NCI-H774 (cell line): ENCODE measurements at places on chromosomes 13 and 19.
A peak's percentile ranks its signal among the peaks of the same experiment; 100 is the strongest.

GRCh38 chr13:111122056-111122455 is 6.9 kb downstream of the ARHGEF7 start:
- DNase-seq = peak; percentile 73

GRCh38 chr13:94312511-94313216 is 166.8 kb downstream of the DCT start:
- no peak for DNase-seq

DNA sequence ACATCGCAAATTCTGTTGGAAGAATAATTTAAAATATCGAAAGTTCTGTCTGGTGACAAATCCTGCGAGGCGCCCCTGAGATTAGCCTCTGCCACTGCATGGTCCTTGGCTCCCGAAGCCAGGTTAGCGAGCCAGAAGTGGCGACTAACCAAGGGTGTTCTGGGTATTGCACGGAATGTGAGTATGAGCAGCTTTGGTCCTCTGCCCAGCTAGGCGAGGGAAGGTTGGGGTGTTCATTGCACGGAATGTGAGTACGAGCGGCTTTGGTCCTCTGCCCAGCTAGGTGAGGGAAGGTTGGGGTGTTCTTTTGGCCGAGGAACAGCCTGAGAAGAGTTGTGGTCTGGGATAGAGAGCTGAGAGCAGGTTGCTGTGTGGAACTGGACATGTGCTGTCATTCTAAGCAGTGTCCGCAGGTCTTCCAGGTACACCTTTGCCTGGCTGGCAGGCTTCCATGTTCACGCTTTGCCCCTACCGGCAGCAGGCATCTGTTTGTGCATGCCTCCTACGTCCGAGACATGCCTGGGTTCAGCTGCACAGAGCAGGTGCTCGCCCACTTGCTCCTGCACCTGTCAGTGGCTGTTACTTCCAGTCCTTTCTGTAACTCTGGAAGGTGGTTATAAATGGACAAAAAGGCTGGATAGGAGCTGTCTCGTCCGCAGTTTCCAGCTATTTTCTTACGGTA is 18.3 kb upstream of the TEX29 start:
- peak; percentile 70 for DNase-seq

DNA sequence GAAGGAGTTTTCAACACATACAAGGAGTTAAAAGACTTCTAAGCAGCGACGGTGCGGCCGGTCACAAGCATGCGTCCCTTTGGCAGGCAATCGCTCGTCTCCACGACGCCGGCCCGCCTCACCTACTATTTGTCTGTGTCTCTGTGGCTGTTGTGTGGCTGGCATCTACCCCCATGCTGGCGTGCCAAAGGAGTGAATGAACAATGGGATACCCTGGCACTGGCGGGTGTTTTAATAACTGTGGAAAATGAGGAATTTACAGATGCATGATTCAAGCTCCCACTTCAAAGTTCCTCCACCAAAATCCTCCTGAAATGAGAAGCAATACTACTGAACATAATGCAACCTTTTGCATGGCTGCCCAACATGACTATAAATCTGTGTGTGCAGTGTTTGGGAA is 176.6 kb downstream of the KLF5 start:
- no peak for DNase-seq

GRCh38 chr19:8224394-8225145 is 15.4 kb downstream of the CERS4 start:
- no peak for DNase-seq

GRCh38 chr13:77898097-77898496 is 20.5 kb downstream of the EDNRB start:
- no peak for DNase-seq

GRCh38 chr13:51682686-51683085 is 98.4 kb downstream of the WDFY2 start:
- DNase-seq = no peak

GRCh38 chr19:33274663-33275558 is 27.4 kb downstream of the CEBPA start:
- DNase-seq = no peak

DNA sequence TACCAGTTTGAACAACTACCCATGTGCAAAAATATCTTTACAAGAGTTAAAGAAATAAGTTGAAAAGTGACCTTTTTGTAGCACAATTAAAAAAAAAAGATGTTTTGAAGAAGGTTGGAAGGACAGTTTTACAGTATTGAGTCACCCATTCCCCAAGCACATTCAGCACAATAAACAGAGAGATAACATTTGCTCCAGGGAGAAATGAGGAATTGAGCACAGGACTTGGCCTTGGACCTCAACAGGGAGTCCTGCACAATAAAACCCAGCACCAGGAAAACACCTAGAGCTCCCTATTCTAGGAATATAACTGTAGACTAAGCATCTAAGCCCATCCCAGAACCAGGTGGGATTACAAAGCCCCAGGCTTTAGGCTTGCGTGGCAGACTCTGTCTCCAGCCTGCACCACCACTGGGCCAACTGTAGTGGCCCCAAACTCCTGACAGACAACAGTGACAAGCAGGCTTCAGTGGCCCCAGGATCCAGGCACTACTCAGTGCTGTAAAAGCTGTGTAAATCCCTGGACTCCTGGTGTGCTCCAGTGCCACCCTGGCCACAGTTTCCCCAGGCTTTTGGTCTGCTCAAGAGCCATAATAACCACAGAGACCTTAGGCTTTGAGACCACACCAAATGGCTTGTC is 857.2 kb downstream of the SLITRK1 start:
- no peak for DNase-seq

DNA sequence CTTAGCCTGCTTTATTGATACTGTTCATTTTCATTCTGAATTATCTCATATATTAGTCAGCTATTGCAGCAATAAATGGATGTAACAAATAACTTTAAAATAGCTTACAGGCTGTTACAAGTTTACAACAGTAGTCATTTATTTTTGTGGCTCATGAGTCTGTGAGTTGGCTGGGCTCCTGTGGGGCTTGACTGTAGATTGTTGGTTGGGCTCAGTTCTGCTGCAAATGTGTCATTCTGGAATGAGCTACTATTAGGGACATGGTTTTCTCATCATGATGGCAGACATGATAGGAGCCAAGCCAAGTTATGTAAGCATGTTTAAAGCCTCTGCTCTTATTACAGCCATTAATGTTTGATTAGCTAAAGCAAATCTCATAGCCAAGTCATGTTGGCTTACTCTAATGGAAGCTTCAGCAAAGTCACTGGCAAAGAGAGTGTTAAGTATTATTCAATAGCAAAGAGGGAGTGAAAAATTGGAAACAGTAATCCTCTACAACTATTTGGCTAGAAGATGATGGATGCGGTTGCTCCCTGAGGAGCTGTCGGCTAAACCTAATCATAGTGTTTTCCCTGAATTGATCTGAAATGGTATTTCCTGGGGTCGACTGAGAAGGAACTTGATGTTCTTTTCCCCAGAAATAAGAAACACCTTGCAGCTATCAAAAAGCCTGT is 391.3 kb downstream of the TDRD3 start:
- DNase-seq = no peak

GRCh38 chr19:55247621-55248099 is 11.2 kb downstream of the PPP6R1 start:
- DNase-seq = no peak

- no peak for DNase-seq
Observed at GRCh38 chr13:85497652-85498051, 301.6 kb downstream of the SLITRK6 start.

DNA sequence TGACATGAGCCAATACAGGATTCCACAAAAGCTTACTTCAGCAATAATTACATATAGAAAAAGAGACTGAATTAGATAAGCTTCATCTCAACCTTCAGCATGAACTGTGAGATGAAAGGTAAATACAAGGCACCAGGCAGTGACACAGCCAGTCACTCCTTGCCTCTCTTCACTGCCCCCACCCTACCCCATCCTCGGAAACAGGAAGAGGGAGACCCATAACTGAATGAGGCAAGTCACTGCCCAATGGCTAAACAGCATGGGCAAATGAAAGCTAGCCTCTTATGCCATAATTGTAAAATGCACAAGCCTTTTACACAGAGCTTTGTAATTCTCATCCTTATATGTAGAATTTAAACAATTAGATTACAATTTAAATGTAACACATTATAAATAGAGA is 1.7 kb downstream of the ZNF160 start:
- no peak for DNase-seq

- no peak for DNase-seq
Observed at GRCh38 chr19:43479226-43479625, 13.8 kb upstream of the LYPD3 start.

DNA sequence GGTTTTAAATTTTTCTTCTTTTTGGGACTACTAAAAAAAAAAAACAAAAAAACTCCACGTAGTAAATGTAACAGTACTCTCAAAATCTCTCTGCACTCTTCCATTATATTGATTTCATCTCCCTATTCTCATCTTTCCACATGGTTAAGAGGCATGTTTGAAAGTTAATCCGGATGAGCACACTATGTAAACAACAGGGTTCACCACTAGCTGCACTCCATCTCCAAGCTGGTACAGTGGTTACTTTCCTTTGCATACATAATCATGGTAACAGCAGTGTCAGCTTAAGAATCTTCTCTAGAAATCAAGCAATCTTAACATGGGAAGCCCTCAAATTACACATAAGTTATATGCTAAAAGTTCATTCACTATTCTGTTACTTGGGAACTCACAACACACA is 92.6 kb downstream of the MIPEP start:
- DNase-seq = no peak

GRCh38 chr19:12946092-12946721 is 545 bp downstream of the RAD23A start:
- peak; percentile 14 for DNase-seq

DNA sequence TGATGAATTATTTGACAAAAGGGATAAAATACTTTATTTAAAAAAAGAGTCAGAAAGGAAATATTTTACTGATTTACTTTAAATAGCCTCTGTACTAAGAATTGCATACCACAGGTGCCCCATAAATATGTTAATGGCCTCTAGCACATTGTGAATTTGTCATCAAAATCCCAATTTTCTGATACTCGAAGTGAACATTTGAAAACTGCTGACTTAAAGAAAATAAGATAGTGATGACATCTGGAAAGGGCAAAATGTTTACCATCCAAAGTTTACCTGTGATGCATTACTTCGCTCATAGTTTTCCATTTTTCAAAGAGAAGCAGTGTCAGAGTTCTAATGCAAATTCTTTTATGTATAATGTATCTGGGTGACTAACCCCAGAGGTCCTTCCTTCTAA is 455.4 kb downstream of the KLF5 start:
- no peak for DNase-seq

GRCh38 chr13:84630476-84630875 is 748.2 kb upstream of the SLITRK1 start:
- DNase-seq = no peak

DNA sequence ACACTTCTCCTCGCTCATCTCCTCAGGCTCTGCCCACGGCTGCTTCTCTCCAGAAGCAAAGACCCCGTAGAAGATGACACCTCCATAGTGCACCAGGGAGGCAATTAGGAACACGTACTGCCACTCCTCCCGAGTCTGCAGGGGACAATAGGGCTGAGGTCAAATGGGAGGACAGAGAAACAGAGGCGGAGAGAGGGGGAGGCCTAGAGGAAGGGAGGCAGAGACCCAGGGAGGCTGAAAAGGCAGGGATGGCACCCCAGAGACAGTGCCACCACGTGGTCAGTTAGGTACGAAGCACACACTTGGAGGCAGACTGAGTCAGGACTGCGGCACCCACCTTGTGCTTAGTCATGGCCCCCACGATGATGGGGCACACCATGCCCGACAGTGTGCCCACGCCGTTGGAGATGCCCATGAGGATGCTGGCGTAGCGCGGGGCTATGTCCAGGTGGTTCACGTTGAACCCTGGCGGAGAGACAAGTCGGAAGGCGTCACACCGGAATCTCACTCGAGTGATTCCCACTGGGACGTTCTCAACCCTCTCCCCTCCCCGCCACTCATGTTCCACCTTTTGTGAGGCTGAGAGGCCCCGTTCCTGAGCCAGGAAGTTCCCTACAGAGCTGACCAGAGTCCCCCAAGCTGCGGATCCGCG is 5.6 kb downstream of the GFY start:
- no peak for DNase-seq

DNA sequence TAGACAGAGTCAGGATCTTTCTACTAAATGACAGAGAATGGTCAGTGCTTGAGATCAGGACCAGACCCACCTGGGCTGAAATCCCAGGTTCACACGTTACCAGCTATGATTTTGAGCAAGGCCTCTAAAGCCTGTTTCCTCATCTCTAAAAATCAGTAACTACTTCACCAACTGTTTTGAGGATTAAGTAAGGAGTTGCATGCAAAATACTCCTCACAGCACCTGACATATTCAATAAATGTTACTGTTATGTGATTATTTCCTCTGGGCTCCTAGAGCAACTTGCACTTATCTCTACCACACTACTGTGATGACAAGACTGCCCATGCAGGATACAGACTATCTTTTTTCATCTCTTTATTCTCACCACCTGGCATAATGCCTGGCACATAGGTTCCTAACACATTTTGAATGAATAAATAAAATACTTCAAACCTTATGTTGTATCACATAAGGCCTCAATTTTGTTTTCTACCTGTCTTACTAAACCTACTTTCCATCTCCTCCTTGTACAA is 1.8 kb downstream of the KATNAL1 start:
- DNase-seq = no peak

- DNase-seq = no peak
Observed at GRCh38 chr13:63541336-63541735, 2125.7 kb upstream of the PCDH20 start.

GRCh38 chr13:89380101-89380500 is 1708.9 kb downstream of the SLITRK5 start:
- no peak for DNase-seq

DNA sequence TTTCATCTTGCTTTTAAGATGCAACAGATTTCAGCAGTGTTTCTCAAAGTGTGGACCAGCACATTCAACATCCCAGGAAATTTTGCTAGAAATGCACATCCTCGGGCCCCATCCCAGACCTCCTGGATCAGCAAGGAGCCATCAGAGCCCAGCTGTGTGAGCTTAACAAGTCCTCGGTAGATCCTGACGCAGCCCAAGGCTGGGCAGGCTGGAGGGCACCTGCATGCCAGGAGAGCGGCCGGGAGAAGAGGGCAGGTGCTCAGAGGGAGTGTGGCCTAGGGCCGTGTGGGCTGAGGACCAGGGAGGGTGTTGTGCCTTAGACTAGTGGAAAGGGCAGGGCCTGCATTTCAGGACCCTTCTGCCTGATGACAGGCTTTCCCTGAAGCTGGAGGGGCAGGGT is 2.2 kb upstream of the MCF2L start:
- DNase-seq = no peak
